ENCODE measurements at places on chromosomes 6 and 20.

DNA sequence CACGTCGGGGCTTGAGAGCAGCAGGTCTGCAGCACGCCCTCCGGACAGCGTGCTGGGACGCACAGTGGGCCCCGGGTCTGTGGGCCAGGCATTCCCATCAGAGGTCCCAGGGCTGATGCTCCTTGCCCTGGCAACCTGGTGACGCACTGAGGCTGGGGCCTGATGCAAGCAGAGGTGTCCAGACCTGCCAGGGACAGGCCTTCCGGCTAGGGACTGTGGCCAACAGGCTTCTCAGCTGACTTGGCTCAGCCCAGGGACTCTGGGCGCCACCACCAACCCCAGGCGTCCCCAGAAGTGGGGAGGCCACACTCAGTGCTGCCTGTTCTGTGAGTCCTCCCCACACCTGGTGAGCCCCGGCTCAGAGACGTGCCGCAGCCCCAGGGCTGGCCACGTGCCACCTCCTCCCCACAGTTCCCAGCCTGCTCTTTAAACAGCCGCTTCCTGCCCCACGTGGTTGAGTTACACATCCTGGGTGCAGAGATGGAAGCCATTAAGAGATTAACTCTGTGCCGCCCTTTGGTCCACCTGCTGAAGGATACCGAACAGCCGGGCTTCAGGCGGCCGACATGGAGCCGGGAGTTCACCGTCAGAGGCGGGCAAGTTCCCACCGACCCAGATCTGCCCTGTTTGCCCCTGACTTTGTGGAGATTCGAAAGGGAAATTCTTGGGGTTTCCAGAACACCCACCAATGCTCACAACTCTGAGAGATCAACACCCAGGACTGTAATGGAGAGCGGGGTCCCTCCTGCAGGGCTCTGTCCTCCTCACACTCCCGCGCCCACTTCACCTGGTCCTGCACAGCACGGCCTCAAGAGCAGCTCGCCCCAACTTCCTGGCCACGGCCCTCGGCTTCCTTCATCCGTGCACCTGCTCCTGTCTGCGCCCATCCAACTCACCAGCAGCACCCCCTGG, 37.6 kb upstream of the ZBP1 start:
- peak; percentile 51 for DNase-seq

GRCh38 chr20:2930538-2930937, 57.3 kb downstream of the PTPRA start:
- no peak for DNase-seq

DNA sequence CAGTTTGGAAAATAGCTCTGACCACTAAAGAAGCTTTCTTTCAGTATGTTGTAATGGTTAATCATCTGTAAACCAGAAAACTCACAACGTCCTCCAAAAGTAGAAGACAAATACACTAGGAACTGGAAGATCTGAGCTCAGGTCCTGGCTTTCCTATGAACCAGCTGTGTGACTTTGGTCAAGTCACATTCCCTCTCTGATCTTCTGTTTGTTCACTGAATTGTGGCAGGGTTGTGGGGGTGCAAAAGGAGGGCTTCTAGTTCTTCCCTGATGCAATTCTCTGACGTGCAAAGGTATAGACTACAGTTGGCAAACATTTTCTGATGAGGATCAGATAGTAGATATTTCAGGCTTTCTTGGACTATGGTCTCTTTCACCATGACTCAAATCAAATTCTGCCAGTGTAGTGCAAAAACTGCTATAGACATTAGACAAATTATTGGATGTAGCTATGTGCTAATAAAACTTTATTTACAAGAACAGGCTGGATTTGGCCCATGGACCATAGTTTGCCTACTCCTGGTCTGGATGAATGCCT, 44.9 kb downstream of the ATXN1 start:
- no peak for DNase-seq

DNA sequence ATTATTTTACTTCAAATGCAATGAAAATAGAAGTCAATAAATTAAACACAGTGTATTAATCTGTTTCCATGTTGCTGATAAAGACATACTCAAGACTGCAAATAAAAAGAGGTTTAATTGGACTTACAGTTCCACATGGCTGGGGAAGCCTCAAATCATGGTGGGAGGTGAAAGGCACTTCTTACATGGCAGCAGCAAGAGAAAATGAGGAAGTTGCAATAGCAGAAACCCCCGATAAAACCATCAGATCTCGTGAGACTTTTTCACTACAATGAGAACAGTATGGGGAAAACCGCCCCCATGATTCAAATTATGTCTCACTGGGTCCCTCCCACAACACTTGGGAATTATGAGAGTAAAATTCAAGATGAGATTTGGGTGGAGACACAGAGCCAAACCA, 82.2 kb downstream of the GPR63 start:
- no peak for DNase-seq

DNA sequence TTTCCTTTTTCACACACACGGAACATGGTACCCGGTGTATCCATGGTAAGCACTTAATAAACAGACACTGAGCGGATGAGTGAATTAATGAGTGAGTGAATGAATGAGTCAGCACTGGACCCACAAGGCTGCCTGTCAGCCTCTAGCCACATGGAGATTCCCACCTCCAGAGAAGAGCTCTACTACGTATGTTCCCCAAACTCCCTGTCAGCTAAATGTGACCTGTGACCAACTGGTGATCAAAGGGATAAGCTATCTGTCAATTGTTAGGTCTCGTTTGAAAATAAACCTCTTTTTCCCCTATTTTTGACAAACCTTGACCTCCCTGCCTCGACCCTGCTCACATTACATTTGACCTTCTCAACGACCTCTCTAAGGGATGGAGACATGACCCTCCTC, 24.5 kb upstream of the TAF8 start:
- DNase-seq: no peak

DNA sequence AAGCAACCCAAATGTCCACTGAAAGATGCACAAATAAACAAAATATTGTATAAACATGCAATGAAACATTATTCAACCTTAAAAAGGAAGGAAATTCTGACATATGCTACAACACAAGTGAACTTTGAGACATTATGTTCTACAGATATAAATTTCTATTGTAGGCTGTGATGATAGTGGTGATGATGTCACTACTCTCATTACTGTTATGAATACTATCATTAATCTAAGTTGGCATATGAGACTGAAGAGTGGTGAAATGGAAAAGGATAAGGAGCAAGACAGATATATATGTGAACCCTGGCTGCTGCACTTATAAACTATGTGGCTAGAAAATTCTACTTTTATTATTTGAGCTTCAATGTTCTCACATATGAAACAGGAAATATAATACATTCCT, 360.2 kb downstream of the TFAP2A start:
- DNase-seq: no peak

DNA sequence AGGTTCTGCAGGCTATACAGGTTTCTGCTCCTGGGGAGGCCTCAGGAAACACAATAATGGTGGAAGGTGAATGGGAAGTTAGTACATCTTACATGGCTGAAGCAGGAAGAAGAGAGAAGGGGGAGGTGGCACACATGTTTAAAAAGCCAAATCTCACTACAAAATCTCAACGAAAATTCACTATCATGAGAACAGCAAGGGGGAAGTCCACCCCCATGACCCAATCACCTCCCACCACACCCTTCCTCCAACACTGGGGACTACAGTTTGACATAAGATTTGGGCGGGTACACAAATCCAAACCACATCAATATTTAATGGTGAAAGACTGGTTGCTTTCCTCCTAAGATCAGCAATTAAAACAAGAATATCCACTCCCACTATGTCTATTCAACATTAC, 13.8 kb upstream of the POLR1H start:
- no peak for DNase-seq

GRCh38 chr20:4836935-4837334, 115.2 kb downstream of the PRND start:
- no peak for DNase-seq

DNA sequence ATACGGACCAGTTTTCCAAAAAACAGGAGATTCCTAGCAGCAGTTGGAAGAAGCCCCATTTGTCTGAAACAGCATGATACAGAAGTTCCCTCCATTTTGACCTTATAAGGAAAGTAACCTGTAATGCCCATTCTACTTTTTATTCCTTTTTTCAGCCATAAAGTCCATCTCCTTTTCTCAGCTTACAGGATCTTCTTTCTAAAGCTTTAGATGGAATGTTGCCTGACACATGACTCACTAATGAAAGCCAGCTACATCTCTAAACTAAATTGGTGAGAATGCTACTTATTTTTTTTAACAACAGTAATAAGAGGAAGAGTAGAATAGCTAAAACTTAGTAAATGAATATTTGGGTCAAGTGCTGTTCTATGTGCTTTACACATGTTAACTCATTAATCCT, 234.1 kb downstream of the CDH26 start:
- DNase-seq: no peak

GRCh38 chr20:63775096-63775978, 35.8 kb downstream of the SLC2A4RG start:
- peak; percentile 47 for DNase-seq

DNA sequence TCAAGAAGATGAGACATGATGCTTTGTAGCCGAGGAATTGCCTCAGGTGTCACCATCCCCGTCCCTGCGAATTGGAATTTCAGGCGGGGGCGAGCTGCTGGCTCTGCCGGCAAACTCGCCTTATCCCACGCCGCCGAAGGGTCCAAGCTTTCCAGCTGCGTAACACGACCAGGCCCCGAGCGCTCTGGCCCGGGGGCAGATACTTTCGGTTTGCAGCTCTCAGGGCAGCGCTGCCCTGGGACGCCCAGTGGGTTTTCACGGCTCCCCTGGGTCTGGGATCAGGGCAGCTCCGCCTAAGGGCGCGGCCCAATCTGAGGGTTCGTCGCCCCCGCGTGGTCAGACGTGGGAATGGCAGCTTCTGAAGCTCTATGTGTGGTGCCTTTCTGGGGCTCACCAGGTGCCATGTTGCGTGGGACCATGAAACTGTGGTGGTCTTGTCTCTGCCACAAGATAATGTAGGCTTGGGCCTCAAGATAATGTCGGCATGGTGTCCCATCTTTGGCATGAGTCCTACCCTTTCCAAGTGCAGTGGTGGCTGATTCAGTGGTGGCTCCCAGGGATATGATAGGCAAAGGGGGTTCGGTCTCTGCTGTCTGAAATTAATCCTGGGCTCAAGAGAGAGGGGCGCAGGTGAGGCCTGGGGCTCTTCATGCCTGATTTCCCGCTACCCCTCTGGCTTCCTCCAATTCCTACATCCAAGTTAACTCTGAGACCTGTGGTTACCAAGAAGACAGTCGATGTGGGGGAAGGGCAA, 21.0 kb downstream of the PIGT start:
- DNase-seq: peak; percentile 84

DNA sequence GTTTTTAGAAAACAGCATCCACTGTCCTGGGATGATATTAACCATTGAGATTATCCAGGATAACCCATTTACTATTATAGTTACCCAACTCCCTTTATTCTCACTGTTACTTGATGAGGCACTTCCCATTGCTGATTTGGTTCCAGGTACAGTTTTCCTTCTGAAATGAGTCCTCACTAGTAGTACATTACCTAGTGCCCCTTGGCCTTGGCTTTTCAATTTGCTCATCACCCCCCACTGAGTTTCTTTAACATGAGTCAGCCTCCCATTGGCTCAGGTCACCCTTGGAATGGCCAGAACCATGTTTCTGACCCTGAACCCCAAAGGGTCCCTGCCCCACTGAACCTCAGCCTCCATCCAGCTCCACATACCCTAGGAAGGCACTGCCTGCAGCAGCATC, 28.4 kb downstream of the MDGA1 start:
- DNase-seq: no peak

DNA sequence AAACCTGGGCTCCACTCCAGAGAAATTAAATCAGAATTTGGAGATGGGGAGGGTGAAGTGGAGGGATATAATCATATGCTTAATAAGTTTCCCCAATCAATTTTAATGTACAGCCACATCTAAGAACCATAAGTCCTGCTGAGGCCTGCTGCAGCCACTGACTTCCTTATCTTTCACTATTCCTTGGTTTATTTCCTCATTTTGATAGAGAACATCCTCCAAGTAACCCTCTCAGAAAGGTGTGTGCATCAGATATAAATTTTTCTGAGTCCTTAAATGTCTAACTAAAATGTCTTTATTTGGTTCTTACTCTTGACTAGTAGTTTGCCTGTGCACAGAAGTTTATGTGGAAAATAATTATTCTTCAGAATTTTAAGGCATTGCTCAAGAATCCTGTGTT, 23.7 kb upstream of the SIRT5 start:
- DNase-seq: no peak

- DNase-seq: no peak
Measured at GRCh38 chr20:10306440-10307358, 88.1 kb downstream of the SNAP25 start.

GRCh38 chr6:9610620-9611415, 804.1 kb downstream of the TFAP2A start:
- DNase-seq: no peak

GRCh38 chr6:158684311-158684710, 34.5 kb downstream of the SYTL3 start:
- DNase-seq: no peak

- no peak for DNase-seq
Measured at GRCh38 chr6:139887275-139887674, 512.8 kb upstream of the CITED2 start.

GRCh38 chr6:53915026-53915691, 120.4 kb downstream of the LRRC1 start:
- DNase-seq: no peak

- DNase-seq: no peak
Measured at GRCh38 chr6:44189257-44189656, 27.5 kb upstream of the MYMX start.

- DNase-seq: no peak
Measured at GRCh38 chr20:2509468-2509781, 710 bp upstream of the ZNF343 start.

DNA sequence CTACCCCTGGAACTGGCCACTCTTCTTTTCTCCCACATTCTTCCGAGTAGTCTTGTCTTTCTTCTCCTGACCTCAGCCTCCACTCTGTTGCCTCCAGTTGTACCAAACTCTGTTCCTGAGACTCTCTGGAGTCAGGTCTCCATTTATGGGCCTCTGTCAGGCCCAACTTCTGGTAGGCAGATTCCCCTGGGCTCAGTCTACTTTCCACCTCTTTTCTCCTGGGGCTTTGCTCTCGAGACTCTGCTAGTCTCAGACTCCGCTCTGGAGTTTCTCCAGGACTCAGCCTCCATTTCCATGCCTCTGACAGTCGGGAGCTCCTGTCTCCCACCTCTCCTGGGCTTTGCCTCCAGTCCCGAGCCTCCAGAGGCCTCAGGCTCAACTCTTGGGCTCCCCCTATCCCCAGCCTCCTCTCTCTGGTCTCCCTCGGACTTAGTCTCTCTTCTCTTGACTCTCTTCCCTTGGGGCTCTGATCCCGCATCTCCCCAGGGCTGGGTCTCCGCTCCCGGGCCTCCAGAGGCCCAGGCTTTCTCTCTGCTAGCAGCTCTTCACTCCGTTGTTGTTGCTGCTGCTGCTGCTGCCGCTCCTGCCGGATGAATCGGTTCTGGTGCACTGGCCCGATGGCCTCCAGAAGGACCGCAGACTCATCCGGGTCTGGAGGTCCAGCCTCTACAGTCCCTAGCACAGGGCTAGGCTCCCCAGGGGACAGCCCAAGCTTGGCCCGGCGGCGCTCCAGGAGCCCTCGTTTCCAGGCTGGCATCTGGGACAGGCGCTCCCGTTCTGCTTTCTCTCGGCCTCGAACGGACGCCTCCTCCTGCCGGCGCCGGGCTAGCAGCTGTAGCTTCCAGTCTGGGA, 1.1 kb downstream of the PPP1R18 start:
- DNase-seq: no peak

- no peak for DNase-seq
Measured at GRCh38 chr6:158488065-158488464, 71.8 kb upstream of the TMEM181 start.

GRCh38 chr6:138526822-138527235, 27.5 kb upstream of the NHSL1 start:
- DNase-seq: no peak

GRCh38 chr6:22078802-22079545, 217.9 kb downstream of the PRL start:
- DNase-seq: no peak

Measured in activated naive CD8-positive, alpha-beta T cell treated with anti-CD3 and anti-CD28 coated beads for 36 hours (primary cell).